ENCODE measurements at places on chromosomes 16 and 17.

- DNase-seq: no peak
Measured at GRCh38 chr16:55501549-55502322, 7.1 kb upstream of the LPCAT2 start.

DNA sequence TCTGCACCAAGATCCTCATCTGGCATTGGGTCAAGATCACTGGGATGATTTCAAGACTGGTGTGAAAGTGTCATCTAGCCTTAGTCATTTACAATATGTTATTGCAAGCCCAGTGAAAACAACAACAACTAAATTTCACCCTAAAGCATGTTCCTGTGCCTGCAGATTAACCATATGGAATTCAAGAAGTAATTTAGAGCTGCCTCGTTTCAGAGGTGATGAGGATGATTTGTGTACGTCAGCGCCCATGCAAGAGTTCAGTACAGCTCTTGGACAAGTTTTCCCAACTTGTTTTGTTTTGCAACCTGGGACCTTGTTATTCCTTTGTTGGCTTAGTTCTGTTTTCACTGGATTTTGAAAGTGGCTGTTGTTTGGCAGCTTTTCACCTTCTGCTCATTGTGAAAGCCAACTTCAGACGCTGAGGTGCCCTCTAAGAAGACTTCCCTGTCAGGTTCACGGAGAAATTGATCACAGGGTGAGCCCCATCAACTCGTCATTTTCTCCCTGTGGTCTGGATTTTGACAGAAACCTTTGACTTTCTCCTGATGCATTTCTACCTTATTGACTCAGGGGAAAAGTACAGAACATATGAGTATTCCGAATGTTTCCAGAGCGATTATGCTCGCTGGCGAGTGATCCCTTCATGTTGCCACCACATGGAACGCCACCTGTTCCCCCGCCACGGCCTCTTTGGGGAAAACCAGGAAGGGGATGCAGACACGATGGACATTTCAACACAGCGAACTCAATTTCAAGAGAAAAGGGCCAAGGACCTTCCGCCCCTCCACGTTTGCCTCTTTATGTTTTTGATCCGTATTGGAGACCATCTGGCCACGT is 85.6 kb downstream of the FOXL1 start:
- DNase-seq: no peak

DNA sequence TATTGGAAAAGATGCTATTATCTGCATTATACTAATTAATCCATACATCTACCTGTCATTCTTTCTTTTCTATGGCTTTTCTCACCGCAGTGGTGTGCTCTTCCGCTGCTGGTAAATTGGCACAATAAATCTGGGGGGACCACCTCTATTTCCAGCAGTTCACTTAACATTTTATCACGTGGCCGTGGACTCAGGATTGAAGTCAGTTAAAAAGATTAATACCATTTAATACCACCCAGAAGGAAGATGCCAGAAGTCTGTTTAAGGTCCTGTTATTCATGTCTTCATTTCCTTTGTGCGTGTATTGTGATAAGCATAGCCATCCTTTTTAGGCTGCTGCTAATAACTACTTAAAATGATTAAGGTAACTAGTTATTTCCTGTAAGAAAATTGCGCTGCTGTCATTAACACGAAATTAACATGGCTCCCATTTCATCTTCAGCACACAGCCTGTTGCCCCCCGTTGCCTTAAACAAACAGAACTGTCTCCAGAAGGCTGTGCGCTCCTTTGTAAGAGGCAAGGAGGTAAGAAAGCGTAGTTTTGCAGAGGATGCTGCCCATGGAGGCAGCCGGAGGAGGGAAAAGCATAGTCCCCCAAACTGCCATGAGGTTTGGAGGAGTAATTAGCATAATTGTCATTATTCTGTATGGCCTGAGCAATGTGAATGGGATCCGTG is 414.4 kb downstream of the UTP18 start:
- no peak for DNase-seq

DNA sequence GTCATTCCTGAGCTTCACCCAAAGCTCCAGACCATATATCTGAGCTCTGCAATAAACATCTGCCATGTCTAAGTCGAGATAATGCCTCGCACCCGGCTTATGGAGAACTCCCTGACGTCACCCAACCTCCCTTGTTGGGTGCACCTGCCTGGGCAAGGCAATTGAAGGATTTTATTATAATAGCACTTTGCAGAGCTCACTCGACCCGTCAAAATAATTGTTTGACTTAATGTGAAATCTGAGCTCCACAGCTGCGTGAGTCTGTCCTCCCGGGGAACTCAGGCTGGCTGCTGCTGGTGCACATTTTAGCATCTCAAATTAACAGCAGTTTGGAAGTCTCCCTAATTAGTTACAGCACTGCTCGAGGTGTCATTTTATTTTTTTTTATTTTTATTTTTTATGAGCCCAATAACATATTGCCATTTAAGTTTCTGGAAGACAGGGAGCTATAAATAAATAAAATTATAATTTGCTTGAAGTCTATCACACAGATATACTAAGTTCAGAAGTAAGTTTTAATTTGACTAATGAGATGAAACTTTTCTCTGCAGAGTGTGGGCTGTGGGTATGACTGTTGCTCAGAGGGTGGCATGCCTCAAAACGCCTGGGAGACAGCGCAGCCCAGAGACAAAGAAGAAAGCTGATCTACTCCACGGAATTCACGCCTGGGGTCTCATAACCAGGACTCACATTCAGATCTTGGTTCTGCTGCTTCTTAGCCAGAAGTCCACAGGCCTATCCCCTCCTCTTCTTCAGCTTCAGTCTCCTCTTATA is 401.4 kb upstream of the C16orf82 start:
- DNase-seq: no peak

GRCh38 chr17:63029541-63029940 is 63.5 kb downstream of the TANC2 start:
- DNase-seq: no peak

GRCh38 chr17:8015957-8016631 is 13.7 kb downstream of the GUCY2D start:
- DNase-seq: no peak

GRCh38 chr17:50173335-50173941 is 7.6 kb downstream of the SGCA start:
- DNase-seq: no peak

GRCh38 chr17:51912939-51913338 is 245.6 kb downstream of the CA10 start:
- no peak for DNase-seq

GRCh38 chr16:3157229-3158025 is 22.6 kb downstream of the ZNF213 start:
- no peak for DNase-seq
